ENCODE measurements at places on chromosomes 3 and 15.
A peak's percentile ranks its signal among the peaks of the same experiment; 100 is the strongest.

DNA sequence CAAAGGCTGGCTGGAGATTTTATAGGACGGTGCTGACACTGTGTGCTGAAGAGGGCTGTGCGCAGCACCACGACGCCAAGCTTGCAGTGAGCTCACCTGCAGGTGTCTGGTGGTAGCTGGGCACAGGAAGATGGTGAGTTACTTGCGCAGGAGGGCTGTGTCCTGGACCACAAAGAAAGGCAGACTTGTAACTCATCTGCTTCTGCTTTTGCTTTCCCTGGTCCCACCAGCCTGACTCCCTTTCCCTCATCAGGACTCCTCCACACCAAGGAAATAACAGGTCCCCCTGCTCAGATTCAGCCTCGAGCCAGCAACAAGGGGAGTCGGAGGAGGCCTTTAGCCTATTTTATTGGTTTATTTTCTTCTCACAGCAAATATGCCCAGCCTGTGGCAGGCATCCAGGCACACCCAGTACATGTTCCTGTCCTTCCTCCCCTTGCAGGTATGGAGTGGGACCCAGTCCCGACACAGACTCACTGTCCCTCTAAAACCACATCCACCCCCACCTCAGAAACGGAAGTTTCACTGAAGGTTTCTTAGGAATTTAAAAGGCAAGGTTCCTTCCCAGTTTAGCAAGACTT, 35.6 kb upstream of the FLNB start:
- DNase-seq = no peak

DNA sequence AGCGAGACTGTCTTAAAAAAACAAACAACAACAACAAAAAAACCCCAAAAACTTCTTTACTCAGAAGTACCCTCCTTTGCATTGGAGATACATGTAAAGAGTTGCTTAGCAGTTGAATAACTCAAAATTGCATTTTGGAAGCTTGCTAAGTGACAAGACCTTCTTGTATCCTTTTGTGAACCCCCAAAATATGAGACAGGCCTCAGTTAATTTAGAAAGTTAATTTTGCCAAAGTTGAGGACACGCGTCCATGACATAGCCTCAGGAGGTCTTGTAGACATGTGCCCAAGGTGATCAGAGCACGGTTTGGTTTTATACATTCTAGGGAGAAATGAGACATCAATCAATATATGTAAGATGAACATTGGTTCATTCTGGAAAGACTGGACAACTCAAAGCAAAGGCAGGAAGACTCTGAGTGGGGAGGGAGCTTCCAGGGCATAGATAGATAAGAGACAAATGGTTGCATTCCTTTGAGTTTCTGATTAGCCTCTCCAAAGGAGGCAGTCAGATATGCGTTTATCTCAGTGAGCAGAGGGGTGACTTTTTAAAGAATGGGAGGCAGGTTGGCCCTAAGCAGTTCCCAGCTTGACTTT, 1.7 kb upstream of the ARF4 start:
- no peak for DNase-seq

GRCh38 chr3:196203846-196204245, 7.4 kb downstream of the ZDHHC19 start:
- DNase-seq = no peak

- peak; percentile 92 for DNase-seq
These were observed 52.3 kb upstream of the CGNL1 start for GRCh38 chr15:57323806-57324589.

GRCh38 chr3:71118436-71118835, 465.1 kb downstream of the FOXP1 start:
- no peak for DNase-seq

DNA sequence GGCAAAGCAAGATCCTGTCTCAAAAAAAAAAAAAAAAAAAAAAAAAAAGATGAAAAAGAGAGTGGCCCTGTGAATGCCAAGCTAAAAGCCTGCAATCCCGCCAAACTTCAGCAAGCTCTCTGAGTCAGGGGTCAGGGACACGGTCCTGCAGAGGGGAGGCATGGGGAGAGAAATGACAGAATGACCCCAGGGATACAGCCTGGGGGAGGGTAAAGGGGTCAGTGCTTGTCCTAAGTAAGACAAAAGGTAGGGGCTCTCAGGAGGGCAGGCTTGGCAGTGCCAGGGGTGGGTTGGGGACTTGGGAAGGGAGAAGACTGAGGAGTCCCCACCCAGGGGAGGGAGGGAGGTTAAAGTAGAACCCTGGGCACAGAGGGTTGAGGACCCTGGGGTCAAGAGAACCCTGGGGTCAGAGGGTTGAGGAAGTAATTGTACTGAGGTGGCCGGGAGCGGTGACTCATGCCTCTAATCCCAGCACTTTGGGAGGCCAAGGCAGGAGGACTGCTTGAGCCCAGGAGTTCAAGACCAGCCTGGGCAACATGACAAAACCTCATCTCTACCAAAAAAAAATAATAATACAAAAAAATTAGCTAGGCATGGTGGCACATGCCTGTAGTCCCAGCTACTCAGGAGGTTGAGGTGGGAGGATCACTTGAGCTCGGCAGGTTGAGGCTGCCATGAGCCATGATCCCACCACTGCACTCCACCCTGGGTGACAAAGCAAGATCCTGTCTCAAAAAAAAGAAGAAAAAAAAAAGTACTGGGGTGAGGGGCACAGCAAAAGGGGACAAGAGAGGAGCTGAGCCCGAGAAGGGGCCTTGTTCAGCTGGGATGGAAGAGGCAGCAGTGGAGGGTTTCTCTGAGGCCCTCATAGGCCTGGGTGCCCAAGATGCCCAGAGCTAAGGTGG, 5.2 kb upstream of the SEMA3B start:
- no peak for DNase-seq

DNA sequence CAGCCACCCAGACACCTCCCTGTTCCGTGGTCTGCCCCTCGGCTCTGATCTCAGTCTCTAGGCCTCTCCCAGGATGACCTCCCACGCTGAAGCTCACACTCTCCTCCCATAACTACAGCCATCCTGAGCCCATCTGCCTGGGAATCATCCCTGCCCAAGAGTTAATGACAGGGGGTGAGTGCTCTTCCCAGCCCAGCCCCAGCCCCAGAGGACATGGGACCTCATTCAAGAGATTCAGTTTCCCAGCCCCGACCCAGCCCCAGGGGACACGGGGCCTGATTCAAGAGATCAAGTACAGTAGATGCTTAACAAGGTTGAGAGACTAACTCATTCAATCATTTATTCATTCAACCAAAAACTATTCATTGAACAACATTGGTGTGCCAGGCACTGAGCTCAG, 272.0 kb downstream of the XXYLT1 start:
- no peak for DNase-seq

DNA sequence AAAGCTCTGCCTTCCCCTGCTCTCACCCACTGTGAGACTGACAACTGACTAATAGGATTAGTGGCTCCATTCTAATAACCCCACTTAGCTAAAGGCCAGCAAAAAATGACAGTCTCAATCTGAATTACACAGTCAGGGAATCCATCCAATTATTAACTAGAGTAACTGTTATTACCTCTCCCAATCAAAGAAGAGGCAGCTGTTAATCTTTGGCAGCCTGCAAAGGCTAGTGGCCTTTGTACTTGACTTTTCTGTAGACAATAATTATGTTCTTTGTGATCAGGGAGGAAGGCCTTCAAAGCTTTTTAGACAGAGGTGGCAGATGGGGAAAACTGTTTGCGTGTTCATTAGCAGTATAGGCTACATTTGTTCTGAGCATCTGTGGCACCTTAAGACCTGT, 177.7 kb downstream of the ISL2 start:
- DNase-seq = no peak

DNA sequence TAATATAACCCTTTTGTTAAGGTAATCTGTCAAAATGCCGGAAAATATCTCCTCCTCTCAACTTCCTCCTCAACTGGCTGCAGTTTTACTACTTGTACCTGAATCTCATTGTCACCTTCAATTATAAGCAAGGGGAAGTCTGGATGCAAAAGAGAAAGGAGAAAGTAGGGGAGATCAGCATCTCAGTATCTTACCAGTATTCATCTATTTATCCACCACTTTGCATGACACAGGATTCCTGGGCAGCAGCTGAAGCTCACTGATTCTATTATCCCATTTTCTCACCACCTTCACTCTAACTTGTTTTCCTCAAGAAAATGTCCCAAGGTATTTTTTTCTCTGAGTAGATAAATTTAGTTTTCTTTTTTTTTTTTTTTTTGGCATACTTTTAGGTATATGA, 440.5 kb upstream of the CBLB start:
- no peak for DNase-seq

DNA sequence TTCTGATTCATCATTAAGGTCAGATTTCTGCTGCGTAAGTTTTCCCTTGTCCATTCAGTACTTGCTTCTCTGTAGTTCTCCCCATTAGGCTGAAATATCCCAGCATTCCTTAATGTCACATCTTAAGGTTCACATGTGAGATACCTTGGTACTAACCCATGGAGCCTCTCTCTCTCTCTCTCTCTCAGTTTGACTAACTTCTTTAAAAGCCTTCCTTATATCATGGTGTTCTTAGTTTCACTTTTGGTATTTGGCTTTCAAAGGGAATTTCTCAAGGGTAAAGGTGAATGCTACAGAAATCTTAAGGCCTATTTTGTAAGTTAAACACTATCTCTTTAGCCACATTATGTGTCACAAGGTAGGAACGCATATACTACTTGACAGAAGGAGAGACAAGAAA, 427.3 kb upstream of the ZNF717 start:
- DNase-seq = no peak

DNA sequence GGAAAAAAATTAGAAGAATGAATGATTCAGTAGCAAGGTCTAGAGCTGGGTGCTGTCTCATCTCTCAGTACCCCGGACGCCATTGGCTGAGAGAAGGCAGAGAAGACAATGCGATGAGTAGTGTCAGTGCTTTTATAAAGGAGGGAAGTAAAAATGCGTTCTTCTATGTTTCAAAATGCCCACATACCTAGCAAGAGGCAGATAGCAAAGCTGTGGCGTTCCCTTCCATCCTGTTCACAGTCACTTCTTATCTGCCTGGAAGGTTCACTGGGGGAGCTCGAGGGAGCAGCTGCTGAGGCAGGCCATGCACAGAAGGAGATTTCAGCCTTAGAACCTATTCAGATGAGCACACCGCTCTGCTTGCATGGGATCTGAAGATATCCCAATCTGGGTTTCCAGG, 234.0 kb downstream of the RPLP1 start:
- DNase-seq = no peak

DNA sequence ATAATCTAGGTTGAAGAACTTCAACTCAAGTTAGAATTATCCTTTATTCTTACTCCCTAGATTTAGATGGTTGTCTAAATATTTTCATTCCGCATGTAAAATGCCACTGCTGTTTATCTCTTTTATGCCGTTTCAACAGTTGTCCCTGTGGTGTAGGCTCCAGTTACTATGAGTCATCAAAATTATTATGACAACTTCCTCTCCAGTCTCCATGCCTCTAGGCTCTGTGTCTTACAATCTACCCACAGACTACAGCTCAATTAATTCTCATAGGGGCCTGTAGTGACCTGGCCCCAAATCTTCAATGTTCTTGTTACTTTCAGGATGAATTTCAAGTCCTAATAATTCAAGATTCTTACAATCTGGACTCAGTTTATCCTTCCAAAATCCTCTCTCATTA, 105.8 kb upstream of the UNC13C start:
- DNase-seq = no peak

- no peak for DNase-seq
These were observed 231.1 kb upstream of the PDZRN3 start for GRCh38 chr3:73855813-73856212.

DNA sequence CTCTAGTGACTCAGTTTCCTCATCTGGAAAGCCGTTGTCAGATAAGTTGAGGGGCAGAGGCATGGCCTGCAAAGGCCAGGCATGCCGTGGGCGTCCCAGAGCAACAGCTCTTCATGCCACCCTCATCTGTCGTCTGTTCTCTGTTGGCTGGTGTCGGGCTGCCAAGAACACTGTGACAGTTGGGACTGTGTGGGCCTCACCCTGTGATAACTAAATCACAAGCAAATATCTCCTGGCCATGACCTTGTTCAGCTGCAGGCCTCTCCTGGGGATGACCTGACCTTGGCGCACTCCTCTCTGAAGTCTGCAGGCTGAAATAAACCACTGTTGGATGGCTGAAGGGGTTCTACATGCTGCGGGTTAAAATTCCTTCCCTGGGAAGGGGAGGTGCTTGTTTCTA, 145.9 kb downstream of the SHQ1 start:
- no peak for DNase-seq

- no peak for DNase-seq
These were observed 19.5 kb downstream of the SEC22C start for GRCh38 chr3:42562047-42562907.

- peak; percentile 63 for DNase-seq
These were observed 19.0 kb downstream of the ACAA1 start for GRCh38 chr3:38117748-38118420.

DNA sequence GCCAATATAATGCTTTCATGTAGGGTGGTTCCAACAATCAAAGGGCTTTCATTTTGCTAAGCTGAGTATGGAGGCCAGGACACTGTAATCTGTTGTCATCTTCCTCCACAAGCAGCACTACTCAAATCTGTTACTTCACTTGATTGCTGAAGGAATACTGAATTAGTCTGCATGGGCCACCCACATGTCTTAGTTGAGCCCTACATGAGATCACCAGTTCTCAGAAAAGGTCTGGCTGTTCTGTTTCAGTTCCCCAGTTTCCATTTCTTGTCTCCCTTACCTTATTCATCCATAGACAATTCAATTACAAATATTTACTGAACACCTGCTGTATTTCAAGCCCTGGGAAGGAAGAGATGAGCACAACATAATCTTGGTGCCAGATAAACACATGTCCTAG, 119.2 kb downstream of the FHIT start:
- DNase-seq = no peak

GRCh38 chr15:38817427-38818156, 253.0 kb upstream of the RASGRP1 start:
- DNase-seq = peak; percentile 56

- DNase-seq = peak; percentile 48
These were observed 394.5 kb upstream of the RARB start for GRCh38 chr3:25033407-25034029.

GRCh38 chr3:74041068-74041675, 416.4 kb upstream of the PDZRN3 start:
- no peak for DNase-seq

DNA sequence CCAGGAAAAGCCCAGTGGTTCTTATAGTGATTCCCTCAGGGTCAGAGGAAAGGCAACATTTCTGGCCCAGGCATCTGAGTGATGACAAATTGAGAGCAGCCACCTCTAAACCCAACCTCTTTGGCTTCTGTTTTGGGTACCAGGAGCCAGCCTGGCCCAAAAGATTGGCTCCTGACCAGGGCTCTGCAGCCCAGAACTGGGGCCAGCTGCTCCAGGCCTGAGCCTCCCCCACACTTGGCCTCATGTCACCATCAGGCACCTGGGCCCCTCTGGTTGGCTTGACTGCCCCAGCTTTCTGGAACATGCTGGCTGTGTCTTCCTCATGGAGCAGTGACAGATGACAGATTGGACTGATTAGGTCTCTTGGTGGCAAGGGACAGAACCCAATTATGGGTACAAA, 26.0 kb upstream of the HCN4 start:
- no peak for DNase-seq

All from EL (cell line).